Stimulated activated memory B cell treated with anti-CD40 and anti-IgM and Interleukin-4, amounts not matched to agents 10 μg/mL and 1 μg/mL and 100 μg/mL, for 72 hours (primary cell): ENCODE measurements at places on chromosomes 6 and 20.

DNA sequence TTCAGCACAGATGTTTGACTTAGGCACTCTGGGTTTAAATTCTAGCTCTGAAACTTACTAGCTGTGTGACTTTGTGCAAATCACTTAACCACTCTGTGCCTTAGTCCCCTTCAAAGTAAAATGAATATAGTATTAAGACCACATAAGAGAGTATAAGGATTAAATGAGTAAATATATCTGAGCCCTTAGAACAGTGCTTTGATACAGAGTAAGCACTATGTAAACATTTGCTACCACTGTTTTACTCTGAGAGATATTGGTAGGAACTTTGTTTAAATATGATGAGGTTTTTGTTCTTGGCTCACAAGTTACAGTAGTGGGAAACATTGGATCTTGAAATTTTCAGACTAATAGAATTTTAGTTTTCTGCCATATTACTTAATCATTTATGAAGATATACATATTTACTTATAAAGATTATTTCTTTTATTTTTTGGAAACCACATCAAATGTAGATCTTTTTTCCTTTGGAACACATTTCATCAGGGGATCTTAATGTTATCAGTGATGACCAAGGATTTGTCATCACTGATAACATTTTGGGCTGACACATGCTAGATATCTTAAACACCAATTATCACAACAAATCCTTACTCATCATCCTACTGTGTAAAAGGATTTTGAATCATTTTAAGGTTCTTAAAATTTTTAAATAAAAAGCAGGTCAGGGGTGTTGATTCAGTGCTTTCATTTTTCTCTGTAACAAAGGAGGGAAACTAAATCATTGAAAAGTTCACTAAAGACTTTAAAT lies 226.2 kb downstream of the EYA4 start:
- H3K27ac ChIP-seq, result no peak overlapping the region
- ATAC-seq, result no peak
- no peak overlapping the region for H3K4me3 ChIP-seq
- H3K27me3 ChIP-seq, result peaks cover 10% of the 10 kb centered on the region

GRCh38 chr20:44426879-44427790 lies 48.5 kb upstream of the TTPAL start:
- H3K4me1 ChIP-seq, result no peaks in the 10 kb centered on the region
- no peak for ATAC-seq
- H3K27me3 ChIP-seq, result peaks cover 11% of the 10 kb centered on the region
- no peak overlapping the region for H3K4me3 ChIP-seq
- no peaks in the 10 kb centered on the region for H3K36me3 ChIP-seq
- H3K27ac ChIP-seq, result no peak overlapping the region

DNA sequence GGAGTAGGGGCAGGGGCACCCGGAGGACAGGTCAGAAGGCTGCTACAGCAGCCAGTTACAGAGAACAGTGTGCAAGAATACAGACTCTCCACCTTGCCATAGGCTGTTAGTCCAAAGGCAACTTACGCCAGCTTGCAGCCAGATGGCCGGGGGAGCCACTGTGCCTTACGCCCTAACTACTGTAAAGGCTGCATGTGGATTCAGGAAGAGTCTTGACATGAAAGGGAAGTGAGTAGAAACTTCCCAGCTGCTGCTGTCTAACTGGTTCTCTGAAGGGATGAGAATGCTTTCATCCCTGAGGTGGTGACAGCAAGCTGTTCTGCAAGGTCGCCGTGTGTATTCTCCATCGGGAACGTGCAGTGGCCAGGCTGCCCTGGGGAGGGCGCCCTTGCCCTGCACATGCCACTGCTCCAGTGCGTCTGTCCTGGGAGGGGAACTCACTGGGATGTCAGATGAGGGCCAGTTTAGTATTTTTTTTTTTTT lies 46.1 kb downstream of the LYRM4 start:
- no peak overlapping the region for H3K27ac ChIP-seq
- H3K27me3 ChIP-seq, result no peaks in the 10 kb centered on the region
- peaks cover 13% of the 10 kb centered on the region for H3K4me1 ChIP-seq
- no peak overlapping the region for H3K4me3 ChIP-seq
- H3K36me3 ChIP-seq, result peaks cover 55% of the 10 kb centered on the region
- no peak for ATAC-seq

DNA sequence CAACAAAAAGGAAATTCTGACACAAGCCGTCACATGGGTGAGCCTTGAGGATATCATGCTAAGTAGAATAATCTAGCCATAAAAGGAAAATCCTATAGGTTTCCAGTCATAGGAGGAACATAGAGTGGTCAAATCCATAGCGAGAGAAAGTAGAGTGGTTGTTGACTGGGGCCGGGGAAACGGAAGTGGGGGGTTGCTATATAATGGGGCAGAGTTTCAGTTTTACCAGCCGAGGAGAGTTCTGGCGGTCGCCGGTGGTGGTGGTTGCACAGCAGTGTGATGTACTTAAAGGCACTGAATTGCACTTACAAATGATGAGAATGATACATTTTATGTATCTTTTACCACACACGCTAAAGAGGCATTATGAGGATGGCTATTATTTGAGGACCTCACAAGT lies 4.9 kb downstream of the GPR31 start:
- peaks cover 64% of the 10 kb centered on the region for H3K4me1 ChIP-seq
- ATAC-seq, result peak; percentile 74
- H3K27me3 ChIP-seq, result no peaks in the 10 kb centered on the region
- H3K27ac ChIP-seq, result peak overlapping the region; percentile 83
- H3K36me3 ChIP-seq, result no peaks in the 10 kb centered on the region
- peak overlapping the region; percentile 79 for H3K4me3 ChIP-seq

DNA sequence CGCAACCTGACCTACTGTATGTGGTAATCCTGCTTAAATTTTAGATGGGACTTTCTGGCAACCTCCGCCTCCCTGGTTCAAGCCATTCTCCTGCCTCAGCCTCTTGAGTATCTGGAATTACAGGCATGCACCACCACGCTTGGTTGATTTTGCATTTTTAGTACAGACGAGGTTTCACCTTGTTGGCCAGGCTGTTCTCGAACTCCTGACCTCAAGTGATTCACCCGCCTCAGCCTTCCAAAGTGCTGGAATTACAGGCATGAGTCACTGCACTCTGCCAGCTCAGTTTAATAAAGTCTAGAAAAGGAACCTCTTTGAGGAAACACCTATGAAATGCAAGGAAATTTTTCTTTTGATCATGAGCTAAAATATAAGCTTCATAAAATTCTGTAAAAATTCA lies 9.0 kb upstream of the PLCB4 start:
- no peaks in the 10 kb centered on the region for H3K36me3 ChIP-seq
- no peak overlapping the region for H3K4me3 ChIP-seq
- no peaks in the 10 kb centered on the region for H3K4me1 ChIP-seq
- no peak overlapping the region for H3K27ac ChIP-seq

DNA sequence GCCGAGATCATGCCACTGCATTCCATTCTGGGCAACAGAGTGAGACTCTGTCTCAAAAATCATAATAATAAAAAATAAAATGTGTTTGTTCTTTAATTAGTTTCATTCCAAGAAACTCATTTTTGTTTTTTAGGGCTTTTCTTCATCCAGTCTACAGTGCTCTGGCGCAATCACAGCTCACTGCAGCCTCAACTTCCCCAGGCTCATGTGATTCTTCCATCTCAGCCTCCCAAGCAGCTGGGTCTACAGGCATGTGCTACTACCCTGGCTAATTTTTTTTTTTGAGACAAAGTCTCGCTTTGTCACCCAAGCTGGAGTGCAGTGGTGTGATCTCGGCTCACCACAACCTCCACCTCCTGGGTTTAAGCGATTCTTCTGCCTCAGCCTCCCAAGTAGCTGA lies 143.6 kb upstream of the JARID2 start:
- H3K36me3 ChIP-seq, result peaks cover 5% of the 10 kb centered on the region
- no peaks in the 10 kb centered on the region for H3K4me1 ChIP-seq
- H3K27me3 ChIP-seq, result peaks cover 11% of the 10 kb centered on the region
- H3K27ac ChIP-seq, result no peak overlapping the region
- no peak overlapping the region for H3K4me3 ChIP-seq
- no peak for ATAC-seq

DNA sequence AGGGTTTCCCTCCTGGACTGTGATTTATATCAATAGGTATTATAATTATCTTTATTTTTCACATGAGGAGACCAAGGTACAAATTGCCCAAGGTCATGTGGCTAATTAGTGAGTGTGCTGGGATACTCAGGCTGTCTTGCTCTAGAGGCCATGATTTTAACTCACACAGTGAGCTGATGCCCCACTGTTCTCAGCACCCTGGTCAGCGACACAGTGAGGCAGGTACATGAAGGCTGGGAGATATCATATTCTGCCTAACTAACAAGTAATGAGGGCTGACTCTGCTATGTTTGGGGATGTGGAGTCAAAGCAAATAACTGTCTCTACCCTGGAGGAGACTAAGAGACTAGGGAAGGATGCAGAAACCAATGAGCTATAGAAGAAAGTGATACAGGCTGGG lies 501.1 kb downstream of the PTPRT start:
- no peak for ATAC-seq
- no peaks in the 10 kb centered on the region for H3K36me3 ChIP-seq
- no peaks in the 10 kb centered on the region for H3K4me1 ChIP-seq

DNA sequence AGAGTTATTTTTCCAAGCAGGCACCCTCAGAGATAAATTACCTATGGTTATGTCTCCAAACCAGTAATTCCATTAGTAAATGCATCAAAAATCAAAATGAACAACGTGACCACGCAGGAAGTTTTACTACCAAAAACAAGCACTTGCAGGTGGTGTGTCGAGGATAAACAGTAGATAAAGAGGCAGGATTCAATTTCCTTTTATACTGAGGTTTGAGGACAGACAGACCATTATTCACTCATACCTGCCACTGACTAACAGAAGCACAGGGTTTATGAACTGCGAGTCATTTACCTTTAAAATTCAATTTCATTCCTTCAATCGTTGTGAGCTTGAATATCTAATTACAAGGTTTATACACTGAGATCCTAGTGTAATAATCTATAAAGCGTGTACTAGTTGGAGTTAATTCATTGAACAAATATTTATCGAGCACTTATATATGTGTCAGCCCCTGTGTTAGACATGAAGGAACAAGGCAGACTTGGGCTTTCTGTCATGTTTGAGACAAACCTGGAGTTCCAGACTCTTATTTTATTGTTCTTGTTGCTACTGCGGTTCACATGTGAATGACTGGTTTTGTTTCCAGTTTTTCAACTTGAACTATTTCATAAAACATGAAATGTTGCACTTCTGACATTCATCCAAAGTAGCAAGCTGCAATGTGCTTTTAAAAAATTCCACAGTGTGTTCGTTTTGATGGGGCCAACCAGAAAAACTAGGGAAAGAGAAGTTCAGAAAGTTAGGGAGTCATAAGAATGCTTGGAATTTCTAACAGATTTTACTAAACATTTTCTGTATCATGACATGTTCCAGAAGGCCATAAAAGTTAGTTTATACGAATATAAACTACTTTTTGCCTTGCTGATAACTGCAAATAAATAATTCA lies 205.6 kb downstream of the UST start:
- no peak for ATAC-seq
- peaks cover 8% of the 10 kb centered on the region for H3K4me1 ChIP-seq
- no peak overlapping the region for H3K4me3 ChIP-seq
- H3K27me3 ChIP-seq, result no peaks in the 10 kb centered on the region

GRCh38 chr6:75128878-75129570 lies 76.8 kb downstream of the COL12A1 start:
- H3K36me3 ChIP-seq, result no peaks in the 10 kb centered on the region
- no peaks in the 10 kb centered on the region for H3K4me1 ChIP-seq
- no peak overlapping the region for H3K27ac ChIP-seq
- ATAC-seq, result no peak
- no peaks in the 10 kb centered on the region for H3K27me3 ChIP-seq

DNA sequence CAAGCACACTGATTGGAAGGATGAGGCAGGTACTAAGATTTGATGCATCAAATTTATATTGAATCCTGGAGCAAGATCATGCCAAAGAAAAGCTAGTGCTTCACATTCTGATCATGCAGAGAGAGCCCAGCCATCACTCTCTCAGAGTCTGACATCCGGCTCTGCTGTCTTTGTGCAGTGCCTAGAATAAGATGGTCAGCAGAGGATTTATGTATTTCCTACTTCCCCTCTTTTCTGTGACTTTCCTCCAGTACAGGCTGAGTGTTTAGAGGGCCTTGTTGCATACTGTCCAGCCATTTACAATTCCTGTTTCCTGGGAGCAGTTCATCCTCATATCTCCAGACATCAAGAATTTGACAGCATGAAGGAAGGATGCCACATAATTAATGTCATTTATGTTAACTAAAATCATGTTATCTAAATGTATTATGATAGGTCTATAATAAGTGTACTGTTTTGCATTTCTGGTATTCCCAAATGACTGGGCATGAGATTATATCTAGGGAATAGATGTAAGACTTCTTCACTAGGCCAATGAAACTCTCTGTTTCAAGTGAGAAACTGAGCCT lies 167.6 kb downstream of the EPM2A start:
- ATAC-seq, result no peak
- H3K36me3 ChIP-seq, result no peaks in the 10 kb centered on the region
- no peak overlapping the region for H3K27ac ChIP-seq
- H3K4me1 ChIP-seq, result no peaks in the 10 kb centered on the region

- peak overlapping the region; percentile 83 for H3K27ac ChIP-seq
- H3K36me3 ChIP-seq, result peaks cover 36% of the 10 kb centered on the region
- ATAC-seq, result no peak
- peak overlapping the region; percentile 90 for H3K4me3 ChIP-seq
- no peaks in the 10 kb centered on the region for H3K27me3 ChIP-seq
- peaks cover 45% of the 10 kb centered on the region for H3K4me1 ChIP-seq
These were observed 635 bp downstream of the FLOT1 start for GRCh38 chr6:30741789-30742315.

DNA sequence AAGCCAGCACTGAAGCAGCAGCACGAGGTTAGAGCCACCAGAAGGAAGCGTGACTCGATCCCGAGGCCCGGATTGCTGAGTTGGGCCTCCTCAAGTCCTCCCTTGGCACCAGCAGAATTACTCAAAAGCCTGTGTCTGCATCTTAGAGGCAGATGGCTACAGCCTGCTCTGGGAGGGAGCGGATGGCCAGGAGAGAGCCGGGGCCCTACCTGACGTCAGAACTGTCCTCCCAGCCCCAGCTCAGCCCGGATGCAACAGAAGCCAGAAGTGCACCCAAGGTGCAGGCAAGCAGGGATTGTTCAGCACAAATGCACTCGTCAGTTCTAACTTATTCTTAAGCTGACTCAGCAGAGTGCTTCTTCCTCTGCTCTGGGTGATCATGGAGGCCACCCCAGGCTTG lies 155.5 kb upstream of the RPS6KA2 start:
- H3K4me1 ChIP-seq, result no peaks in the 10 kb centered on the region
- H3K4me3 ChIP-seq, result no peak overlapping the region
- no peaks in the 10 kb centered on the region for H3K36me3 ChIP-seq
- no peak for ATAC-seq

DNA sequence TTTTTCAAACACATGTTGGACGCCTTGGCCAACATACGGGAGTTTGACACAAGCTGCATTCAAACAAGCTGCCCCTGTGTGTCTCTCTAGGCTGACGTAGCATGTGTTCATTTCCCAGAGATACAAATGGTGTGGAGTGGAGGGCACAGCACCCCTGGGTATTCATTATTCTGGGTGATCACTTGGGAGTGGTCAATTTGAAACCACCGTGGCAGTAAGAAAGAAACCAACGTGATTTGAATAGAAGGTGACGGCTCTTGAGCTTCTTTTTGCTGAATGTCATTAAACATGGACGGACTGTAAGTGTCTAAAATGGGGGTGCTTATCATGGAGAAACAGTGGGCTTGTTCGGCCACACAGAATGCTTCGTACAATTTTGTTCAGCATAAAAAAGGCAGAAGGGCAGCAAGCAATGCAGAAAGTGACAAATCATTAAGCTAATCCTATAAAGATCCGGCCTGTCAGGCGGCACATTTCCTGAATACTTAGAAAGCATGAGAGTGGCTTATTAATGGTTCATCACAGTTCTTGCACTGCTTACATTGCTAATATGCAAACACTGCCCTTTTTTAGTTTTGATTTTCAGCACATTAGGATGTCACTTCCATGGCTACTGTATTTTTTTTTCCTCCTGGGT lies 1261.9 kb upstream of the CITED2 start:
- peak overlapping the region; percentile 24 for H3K4me3 ChIP-seq
- H3K27me3 ChIP-seq, result no peaks in the 10 kb centered on the region
- no peak overlapping the region for H3K27ac ChIP-seq
- no peaks in the 10 kb centered on the region for H3K36me3 ChIP-seq
- H3K4me1 ChIP-seq, result peaks cover 19% of the 10 kb centered on the region
